ENCODE measurements at places on chromosomes 1 and 21.

GRCh38 chr1:234582681-234583301 lies 27.2 kb downstream of the IRF2BP2 start:
- no peak overlapping the region for H3K27ac ChIP-seq
- DNase-seq: no peak
- no peaks in the 10 kb centered on the region for H3K36me3 ChIP-seq
- H3K4me3 ChIP-seq: no peak overlapping the region

DNA sequence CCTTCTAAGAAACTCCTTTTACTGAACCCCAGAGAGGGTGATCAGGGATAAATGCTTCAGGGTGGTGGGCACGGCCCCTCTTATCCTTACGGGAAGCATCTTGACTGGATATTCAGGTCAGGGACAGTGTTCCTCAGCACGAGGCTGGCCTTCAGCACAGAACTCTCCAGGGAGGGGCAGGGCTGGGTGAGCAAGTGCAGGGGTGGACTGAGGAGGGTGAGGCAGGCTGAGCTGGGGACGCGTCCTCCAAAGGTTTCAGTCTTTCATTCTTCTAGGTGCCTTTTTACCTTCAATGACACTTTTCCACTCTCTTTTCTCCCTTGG lies 52.3 kb downstream of the RASSF5 start:
- peak overlapping the region; percentile 98 for H3K4me3 ChIP-seq
- H3K27me3 ChIP-seq: no peaks in the 10 kb centered on the region
- peaks cover 16% of the 10 kb centered on the region for H3K36me3 ChIP-seq
- peak overlapping the region; percentile 98 for H3K27ac ChIP-seq

GRCh38 chr1:24390924-24391782 lies 22.4 kb downstream of the STPG1 start:
- peak; percentile 59 for DNase-seq
- peak overlapping the region; percentile 78 for H3K4me3 ChIP-seq
- H3K4me1 ChIP-seq: peaks cover 20% of the 10 kb centered on the region
- H3K27ac ChIP-seq: peak overlapping the region; percentile 95
- peaks cover 8% of the 10 kb centered on the region for H3K36me3 ChIP-seq
- no peaks in the 10 kb centered on the region for H3K27me3 ChIP-seq

- H3K27ac ChIP-seq: no peak within 1 kb of the TSS
- no peak for DNase-seq
- H3K4me1 ChIP-seq: peaks cover 2% of the 10 kb centered on the region
- H3K27me3 ChIP-seq: peaks cover 58% of the 10 kb centered on the region
- H3K36me3 ChIP-seq: no peaks in the 10 kb centered on the region
- H3K4me3 ChIP-seq: peak within 1 kb of the TSS; percentile 74
These were observed at the start of gene CD34 for GRCh38 chr1:207910591-207911354. Gene CD34 (minus strand): TSS chr1:207911125. CDS start chr1:207911080, 45 bp downstream.

- H3K27me3 ChIP-seq: no peaks in the 10 kb centered on the region
- peaks cover 50% of the 10 kb centered on the region for H3K4me1 ChIP-seq
- peak overlapping the region; percentile 92 for H3K27ac ChIP-seq
These were observed 99.4 kb upstream of the S1PR1 start for GRCh38 chr1:101137144-101138126.

- peaks cover 46% of the 10 kb centered on the region for H3K36me3 ChIP-seq
- no peak overlapping the region for H3K27ac ChIP-seq
- peaks cover 41% of the 10 kb centered on the region for H3K4me1 ChIP-seq
- H3K4me3 ChIP-seq: no peak overlapping the region
These were observed 49.3 kb downstream of the RAB3GAP2 start for GRCh38 chr1:220222939-220223338.

GRCh38 chr1:17750333-17750732 lies 4.8 kb upstream of the ACTL8 start:
- peaks cover 6% of the 10 kb centered on the region for H3K36me3 ChIP-seq
- H3K27ac ChIP-seq: no peak overlapping the region
- H3K27me3 ChIP-seq: peaks cover 12% of the 10 kb centered on the region

DNA sequence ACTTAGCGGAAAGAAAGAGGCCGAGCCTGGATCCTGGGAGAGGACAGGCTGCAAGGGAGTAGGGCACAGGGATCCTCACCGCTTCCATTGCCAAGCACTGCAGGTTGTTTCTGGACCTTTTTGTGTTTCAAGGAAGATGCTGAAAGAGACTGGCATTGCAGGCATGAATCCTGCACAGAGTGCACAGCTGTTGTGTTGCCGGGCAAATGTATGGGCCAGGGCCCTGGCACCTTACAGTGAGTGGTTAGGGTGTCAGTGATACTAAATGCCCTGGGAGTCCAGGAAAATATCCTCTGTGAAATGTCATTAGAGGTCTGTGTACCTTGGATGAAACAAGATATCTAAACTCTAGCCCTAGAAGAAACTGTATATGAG lies 145.5 kb upstream of the FGGY start:
- no peak overlapping the region for H3K4me3 ChIP-seq
- no peak overlapping the region for H3K27ac ChIP-seq
- DNase-seq: no peak
- peaks cover 9% of the 10 kb centered on the region for H3K4me1 ChIP-seq

GRCh38 chr1:40645118-40645680 lies 20.3 kb downstream of the RIMS3 start:
- H3K36me3 ChIP-seq: no peaks in the 10 kb centered on the region
- DNase-seq: no peak
- no peak overlapping the region for H3K4me3 ChIP-seq
- H3K27me3 ChIP-seq: peaks cover 3% of the 10 kb centered on the region

Data from naive thymus-derived CD8-positive, alpha-beta T cell (primary cell).